ENCODE measurements at places on chromosomes 5 and 9. TPM values are rescaled to one million over a fixed set of nuclear protein-coding genes. Genes with fewer than 3 reads are reported as not detected.

GRCh38 chr5:29697785-29698414 is 1495.6 kb upstream of the CDH6 start:
- DNase-seq = no peak

DNA sequence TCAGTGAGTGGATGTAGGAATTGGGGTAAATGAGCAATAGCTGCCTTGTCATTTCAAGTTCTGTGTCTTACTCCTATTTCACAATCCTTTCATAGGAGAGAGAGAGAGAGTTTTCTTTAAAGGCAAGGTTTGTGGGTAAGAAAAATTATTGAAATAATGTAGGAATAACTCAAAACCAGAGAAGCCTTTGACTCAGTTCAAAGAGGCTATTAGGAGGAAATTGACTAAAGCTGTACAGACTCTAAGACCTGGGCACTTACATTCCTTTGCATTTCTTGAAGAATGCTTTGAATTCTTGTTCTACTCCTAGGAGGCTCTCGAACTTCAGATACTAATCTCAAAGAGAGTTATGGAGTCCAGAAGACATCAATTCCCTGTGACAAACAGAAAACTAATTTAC is 257.1 kb downstream of the FBXL7 start:
- no peak for DNase-seq

GRCh38 chr5:10631316-10631996 is 67.6 kb downstream of the ANKRD33B start:
- no peak for DNase-seq

DNA sequence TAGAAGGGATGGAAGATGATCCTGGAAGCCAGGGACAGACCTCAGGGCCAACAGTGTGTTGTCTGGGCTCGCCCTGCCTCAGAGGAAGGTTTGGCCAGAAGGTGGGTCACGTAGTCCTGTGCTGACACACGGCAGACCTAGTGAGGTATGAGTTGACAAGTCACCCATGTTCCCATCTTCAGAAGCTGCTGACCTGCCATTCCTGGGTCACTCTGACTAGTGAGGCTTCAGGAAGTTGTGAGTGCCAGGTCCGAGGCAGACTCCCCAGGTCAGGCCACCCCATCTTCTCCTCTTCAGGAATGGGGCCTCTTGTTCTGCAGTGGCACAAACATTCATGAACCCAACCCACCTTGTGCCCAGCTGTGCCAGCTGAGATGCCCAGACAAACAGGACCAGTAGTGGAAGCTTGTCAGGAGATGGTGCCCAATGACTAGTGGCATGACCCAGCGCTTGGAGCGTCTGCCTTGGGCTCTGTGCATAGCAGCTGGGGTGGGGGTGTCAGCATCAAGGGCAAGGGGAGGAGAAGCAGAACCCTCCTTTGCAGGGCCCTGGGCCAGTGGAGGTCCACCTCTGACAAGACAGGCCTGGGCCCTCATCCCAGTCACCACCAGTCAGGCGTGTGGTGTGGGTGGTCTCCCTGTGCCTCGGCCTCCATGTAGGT is 16.8 kb upstream of the ANGPTL2 start:
- no peak for DNase-seq

RGP1 gene
- 12.0 TPM for total RNA-seq
